ENCODE measurements at places on chromosomes 13 and 19.

GRCh38 chr19:1837625-1838105 lies 10.6 kb downstream of the REXO1 start:
- no peak for DNase-seq

GRCh38 chr13:32031815-32032370 lies 319 bp downstream of the FRY start:
- no peak for DNase-seq

DNA sequence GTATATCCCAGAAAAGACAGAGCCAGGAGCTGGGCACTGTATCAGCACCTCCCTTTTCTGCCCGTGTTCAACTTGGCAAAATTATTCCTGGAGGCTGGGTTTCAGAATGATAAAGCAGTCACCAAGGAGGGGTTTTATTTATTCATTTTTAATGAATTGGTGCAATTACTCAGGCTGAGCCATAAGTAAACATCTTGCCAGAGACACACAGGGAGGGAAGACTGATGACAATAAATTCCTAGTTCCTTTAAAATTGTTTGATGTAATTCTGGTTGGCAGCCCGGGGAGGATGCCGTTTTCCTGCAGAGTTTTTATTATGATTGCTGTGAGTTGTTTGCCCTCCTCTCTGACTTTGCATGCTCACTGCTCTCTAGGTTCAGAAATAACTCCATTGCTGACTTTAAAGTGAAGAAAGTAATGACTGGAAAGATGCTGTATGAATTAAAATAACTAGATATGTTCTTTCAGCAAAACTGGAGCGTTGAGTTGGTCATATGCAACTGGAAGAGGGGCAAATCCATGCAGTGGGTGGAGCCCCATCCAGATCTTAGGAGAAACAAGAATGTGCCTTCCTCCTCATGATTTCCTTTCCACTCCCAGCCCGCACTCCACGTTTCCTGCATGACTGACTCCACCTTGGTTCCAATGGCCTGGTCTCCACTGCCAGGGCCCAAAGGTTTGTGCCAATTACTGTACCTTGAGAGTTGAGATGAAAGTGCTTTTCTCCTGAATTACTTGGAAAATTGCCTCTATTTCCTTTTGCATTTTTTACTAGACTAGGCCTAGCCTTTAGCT lies 182.1 kb downstream of the RFC3 start:
- no peak for DNase-seq

- no peak for DNase-seq
Observed at GRCh38 chr19:49064029-49064629, 489 bp downstream of the NTF4 start.

DNA sequence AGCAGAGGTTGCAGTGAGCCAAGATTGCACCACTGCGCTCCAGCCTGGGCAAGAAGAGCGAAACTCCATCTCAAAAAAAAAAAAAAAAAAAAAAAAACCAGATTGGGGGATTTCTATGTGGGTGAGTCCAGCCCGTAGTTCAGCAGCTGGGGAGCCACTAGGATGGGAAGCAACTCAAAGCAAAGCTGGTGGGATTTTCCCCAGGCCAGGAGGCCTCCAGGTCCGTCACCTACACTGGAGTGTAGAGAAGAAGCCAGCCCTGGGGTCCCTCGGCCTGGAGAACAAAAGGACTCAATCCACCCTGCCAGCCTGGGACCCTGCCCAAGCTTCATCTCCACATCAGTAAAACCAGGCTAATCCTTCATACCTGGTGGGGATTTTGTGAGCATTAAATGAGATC lies 121.3 kb upstream of the CACNA1A start:
- no peak for DNase-seq

DNA sequence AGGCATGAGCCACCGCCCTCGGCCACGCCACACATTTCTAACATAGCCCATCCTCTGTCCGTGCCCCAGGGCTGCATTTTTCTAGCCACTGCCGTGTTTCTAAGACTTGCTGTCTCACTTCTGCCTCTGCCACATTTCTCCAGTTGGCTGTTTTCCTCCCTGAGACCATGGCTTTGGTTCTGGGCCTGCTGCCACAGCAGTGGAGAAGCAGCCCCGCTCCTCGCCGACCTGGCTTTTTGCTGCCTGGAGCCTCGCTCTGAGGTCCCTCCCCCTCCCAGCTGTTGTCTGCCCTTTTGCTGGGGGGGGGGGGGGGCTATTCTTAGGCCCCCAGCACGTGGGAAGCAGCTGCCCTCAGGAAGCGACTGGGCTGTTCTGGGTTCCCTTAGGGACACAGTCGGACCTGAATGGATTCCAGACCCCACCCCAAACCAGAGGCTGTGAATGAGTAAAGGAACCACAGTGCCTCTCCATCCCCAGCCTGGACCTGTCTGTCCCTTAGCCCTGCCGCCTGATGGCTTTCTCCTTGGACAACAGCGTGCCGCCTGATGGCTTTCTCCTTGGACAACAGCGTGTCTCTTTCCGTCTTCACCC lies 3.3 kb downstream of the GYS1 start:
- peak; percentile 91 for DNase-seq

GRCh38 chr19:44680536-44680935 lies 9.3 kb downstream of the CEACAM19 start:
- no peak for DNase-seq

DNA sequence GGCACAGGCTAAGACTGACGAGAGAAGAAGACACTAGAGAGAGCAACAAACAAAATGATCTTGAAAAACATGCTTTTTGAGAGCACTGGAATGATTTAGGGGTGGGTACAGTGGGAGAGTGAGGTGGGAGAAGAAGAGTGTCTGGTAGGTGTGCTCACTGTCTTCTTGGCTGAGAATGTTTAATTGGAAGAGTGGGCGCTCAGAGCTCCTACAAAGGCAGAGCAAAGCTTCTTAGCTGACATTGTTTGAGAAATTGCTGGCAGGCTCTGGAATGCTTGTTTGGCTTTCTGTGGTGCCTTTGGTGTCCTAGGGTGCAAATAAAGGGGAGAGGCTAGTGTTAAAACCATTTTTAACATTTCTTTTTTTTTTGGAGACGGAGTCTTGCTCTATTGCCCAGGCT lies 1.5 kb upstream of the LIPE start:
- no peak for DNase-seq

- DNase-seq: no peak
Observed at GRCh38 chr19:45575216-45575615, 9.4 kb downstream of the OPA3 start.

- no peak for DNase-seq
Observed at GRCh38 chr19:3822683-3823349, 36.6 kb upstream of the MATK start.

DNA sequence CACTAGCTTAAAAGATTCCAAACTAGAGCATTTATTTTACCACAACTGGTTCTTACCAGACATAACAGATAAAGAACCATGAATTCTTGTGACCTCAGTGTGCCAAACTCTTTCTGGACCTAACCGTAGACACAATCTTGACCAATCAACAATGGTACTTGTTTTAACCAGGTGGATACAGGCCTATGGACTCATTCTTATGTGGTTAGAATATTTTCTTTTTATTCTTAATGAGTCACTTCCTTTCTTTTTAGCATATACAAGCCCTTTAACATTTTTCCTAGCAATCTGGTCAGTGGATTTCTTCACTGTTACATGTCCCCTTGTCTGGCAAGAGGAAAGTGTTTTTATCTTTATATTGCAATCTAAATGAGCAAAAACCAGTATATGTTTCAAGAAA lies 792.1 kb upstream of the SPRY2 start:
- DNase-seq: no peak

- no peak for DNase-seq
Observed at GRCh38 chr13:42047561-42048341, 697 bp upstream of the DGKH start.

DNA sequence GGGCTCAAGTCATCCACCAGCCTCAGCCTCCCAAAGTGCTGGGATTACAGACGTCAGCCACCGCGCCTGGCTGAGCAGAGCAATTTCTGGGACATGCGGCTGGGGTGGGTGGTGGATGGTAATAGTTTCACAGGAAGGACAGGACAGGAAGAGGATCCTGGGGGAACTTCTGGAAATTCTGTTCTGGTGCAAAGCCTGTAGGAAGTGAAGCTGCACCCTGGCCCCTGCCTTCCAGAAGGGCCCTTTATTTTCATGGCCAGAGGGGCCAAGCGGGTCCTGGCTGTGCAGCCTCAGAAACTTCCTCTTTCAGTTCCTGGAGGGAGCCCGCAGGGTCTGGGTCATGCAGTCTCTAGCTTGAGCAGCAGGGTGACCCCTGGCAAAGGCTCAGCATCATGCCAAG lies 15.7 kb downstream of the FEM1A start:
- DNase-seq: no peak

DNA sequence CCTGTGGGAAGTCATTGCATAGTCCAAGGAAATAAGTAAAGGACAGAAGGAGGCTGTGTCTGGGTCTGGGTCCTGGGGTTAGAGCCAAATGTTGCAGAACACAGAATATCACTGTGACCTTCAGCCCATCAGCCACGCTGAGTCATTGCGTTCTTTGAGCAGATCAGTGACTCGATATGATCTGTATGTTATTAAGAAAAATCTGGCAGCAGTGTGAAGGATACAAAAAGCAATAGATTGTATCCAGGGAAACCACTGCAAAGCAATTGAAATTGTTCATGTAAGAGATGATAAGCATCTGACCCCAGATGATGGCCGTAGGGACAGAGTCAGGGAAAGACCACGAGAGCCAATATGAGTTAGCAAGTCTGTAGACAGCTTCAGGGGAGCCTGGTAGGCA lies 1575.1 kb upstream of the SLC10A2 start:
- DNase-seq: no peak

DNA sequence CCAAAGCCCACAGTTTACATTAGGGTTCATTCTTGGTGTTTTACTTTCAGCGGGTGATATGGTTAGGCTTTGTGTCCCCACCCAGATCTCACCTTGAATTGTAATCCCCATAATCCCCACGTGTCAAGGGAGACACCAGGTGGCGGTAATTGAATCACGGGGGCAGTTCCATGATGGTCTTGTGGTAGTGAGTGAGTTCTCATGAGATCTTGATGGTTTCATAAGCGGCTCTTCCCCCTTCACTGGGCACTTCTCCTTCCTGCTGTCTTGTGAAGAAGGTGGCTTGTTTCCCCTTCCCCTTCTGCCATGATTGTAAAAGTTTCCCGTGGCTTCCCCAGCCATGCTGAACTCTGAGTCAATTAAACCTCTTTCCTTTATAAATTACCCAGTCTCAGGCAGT lies 12.0 kb downstream of the FPR2 start:
- DNase-seq: no peak

Data from gastrocnemius medialis (tissue), 4 donors.